ENCODE measurements at places on chromosomes 16 and 17.

- DNase-seq = no peak
Measured at GRCh38 chr17:41437769-41438168, 3.0 kb downstream of the KRT38 start.

DNA sequence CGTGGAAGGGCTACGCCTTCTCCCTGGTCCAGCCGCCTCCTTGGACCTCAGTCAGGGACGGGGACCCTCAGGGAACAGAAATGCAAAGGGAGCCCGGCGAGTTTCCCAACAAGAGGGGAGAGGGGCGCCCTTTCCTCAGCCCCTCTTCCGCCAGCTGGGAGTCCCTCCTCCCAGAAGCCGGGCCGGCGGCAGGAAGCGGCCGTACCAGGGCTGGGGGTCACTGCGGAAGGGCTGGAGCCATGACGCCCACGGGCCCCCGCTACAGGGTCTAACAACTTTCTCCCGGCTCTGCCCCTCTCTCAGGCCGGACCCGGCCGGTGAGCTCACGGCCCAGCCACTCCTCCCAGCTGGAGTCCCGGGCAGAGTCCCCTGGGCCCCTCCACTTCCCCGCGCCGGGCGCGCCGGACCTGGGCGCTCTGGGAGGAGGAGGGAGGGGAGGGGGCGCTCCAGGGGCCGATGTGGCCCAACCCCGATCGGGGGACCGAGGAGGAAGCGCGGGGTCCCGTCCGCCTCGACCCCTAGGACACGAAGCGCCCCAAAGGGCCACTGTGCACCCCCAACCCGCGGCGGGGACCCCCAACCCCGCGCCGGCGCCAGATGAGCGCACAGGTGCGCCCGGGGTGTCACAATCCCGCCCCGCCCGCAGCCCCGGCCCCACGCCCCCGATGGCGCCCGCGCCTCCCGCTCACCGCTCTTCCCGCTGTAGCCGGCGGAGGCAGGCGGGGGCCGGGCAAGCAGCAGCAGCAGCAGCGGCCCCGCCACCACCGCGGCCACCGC, 578 bp downstream of the PGAP6 start:
- no peak for DNase-seq

DNA sequence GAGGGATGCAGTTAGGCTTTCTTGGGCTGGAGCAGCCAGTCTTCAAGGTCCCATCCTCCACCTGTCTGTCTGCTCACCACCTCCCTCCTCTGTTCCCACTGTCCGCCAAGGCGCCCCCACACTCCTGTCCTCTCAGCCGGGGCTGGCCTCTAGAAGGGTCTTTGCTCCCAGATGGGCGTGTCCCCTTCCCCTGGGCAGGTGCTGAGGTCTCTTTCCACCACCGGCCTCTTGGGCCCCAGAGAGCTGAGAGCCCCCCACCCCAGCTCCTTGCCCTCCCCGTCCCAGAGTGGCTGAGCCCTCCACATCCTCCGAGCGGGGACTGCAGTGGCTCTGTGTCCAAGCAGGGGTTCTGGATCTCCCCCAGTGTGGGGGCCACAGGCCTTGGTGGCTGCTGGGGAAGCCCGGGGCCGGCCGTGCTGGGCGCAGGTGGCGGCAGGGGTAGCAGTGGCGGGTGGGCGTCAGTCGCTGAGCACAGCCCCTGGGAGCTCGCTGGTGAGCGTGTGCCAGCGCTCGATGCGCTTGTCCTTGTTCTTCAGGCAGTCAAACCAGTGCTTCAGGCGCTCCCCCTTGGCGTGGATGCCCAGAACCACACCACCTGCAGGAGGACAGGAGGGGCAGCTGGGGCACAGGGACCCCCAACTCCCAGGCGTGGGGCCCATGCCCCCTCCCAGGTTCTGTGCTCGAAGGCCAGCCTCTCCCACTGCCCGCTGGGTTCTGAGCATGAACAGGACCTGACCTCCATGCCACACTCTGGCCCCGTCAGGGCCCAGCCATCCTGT, 9.8 kb downstream of the SCGB1C2 start:
- no peak for DNase-seq

GRCh38 chr16:88279998-88280397, 102.8 kb upstream of the ZNF469 start:
- DNase-seq = no peak

- no peak for DNase-seq
Measured at GRCh38 chr16:77469634-77470033, 34.8 kb upstream of the ADAMTS18 start.

GRCh38 chr17:62581764-62582163, 45.7 kb upstream of the MRC2 start:
- no peak for DNase-seq

GRCh38 chr16:88013091-88013609, 61.9 kb downstream of the BANP start:
- DNase-seq = no peak

DNA sequence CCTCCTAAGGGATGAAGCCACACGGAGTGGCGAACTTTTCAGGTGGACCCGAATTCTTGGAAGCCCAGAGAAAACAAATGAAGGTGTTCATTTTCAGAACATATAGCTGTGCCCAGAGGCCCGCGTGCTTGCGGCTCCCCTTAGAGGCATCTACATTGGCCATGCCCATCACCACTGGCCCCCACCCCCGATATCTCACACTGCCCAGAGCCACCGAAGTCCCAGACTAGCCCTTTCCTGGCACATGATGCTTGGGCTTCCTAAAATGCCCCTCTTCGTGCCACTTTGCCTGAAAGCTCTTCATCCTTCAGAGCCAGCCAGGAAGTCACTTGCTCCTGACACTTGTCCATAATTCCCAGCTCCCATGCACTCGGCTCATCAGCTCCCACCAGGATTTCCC, 2.1 kb upstream of the HEXIM1 start:
- no peak for DNase-seq

DNA sequence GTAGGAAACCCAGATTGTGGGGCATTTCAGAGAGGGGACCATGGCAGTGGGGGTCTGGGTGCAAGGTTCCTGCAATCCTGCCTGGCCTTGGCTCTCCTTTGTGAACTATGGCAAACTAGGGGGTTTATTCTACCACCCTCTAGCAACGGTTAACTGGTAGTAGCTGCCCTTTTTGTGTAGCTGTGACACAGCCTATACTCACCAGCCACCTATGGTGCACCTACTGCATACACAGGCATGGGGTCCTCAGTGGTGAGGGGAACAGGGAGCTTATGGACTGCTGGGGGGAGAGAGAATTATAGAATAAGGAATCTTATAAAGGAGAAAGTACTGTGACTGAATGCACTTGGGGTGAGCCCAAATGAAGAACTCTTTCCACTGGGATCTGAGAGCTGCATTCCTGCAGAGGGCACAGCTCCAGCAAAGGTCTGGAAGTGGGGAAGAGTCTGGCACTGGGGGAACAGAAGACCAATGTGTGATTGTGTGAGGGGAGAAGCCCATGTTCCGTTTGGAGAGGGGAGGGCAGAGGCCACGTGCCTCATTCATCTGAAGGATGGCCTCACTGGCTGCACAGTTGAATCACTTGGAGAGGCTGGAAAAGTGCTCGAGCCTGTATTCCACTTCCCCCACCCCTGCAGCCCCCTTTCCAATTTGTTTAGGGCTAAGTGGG, 2.1 kb downstream of the MT1X start:
- no peak for DNase-seq

GRCh38 chr16:2596747-2597559, 59.1 kb downstream of the PDPK1 start:
- DNase-seq = no peak

- DNase-seq = no peak
Measured at GRCh38 chr17:79155701-79156100, 81.1 kb downstream of the ENGASE start.

- DNase-seq = no peak
Measured at GRCh38 chr16:56995136-56995805, 5.9 kb downstream of the NLRC5 start.

GRCh38 chr16:28218109-28218508, 6.3 kb upstream of the XPO6 start:
- DNase-seq = peak; percentile 33

- DNase-seq = no peak
Measured at GRCh38 chr16:680967-681745, 946 bp downstream of the STUB1 start.

- DNase-seq = no peak
Measured at GRCh38 chr16:22878955-22879354, 65.0 kb downstream of the HS3ST2 start.

- peak; percentile 44 for DNase-seq
Measured at GRCh38 chr16:3938843-3939624, 58.5 kb upstream of the CREBBP start.

DNA sequence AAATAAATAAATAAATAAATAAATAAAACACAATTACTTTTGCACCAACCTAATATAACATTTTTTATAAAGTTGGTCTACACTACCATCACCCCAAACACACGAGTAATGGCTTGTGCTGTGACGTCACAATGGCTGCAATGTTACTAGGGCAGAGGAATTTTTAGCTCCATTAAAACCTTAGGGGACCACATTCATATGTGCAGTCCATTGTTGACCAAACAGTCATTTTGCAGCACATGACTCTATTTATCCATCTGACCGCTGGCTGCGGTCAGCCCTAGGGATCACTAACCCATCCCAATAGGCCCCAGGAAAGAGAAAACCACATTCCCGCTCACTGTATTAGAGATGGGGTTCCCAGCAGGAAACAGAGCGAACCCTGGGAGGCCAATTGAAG, 9.6 kb downstream of the CDH5 start:
- DNase-seq = no peak

- DNase-seq = no peak
Measured at GRCh38 chr17:6386041-6386630, 48.8 kb downstream of the AIPL1 start.

DNA sequence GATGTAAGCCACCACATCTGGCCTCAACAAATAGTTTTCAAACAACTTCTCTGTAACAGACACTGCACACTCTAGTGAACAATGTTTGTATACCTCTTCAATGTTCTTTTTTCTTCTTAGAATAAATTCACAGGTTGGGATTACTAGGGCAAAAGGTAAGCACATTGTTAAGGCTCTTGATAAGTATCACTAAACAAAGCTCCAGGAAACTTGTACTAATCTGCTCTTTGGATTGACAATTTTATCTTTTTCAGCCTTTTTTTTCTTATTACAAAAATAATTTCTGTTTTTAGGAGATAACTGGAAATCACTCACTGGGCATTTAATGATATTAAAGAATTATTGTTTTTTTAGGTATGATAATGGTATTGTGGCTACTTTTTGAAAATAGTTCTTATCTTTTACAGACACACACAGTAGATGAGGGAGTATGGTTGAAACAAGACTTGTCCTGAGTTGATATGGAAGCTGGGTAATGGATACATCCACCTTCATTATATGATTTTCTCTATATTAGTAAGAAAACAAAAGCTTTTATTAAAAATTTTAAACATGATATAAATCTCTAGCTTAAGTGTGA, 7.7 kb upstream of the MPRIP start:
- no peak for DNase-seq

GRCh38 chr17:76940295-76940694, 72.1 kb downstream of the MGAT5B start:
- no peak for DNase-seq

- DNase-seq = no peak
Measured at GRCh38 chr16:57401943-57402640, 2.5 kb upstream of the CCL17 start.

Measured in activated gamma-delta T cell treated with anti-CD3 and anti-CD28 coated beads, Interleukin-2, amount 50 U/mL, for 16 hours (primary cell).